ENCODE measurements at places on chromosomes 4 and X.

GRCh38 chrX:45712067-45712466 is 511.4 kb upstream of the DIPK2B start:
- no peak for DNase-seq

DNA sequence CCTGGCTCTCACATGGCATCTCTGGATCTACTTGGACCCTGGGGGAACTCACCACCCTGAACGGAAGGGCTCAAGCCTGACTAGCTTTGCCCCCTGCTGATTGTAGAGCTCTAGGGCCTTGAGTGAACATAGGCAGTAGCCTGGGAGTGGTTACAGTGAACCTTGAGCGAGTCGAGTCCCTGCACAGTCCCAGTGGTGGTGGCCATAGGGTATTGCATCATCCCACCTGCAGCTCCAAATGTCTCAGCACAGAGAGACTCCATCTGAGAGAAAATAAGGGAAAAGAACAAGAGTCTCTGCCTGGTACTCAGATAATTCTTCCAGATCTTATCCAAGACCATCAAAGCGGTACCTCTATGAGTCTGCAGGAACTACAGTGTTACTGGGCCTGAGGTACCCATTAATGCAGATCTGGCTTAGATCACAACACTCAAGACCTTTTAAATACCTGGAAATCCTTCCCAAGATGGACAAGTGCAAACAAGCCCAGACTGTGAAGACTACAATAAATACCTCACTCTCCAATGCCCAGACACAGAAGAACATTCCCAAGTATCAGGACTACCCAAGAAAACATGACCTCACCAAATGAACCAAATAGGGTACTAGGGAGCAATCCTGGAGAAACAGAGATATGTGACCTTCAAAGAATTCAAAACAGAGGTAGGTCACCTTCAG is 167.5 kb upstream of the TET2 start:
- no peak for DNase-seq

DNA sequence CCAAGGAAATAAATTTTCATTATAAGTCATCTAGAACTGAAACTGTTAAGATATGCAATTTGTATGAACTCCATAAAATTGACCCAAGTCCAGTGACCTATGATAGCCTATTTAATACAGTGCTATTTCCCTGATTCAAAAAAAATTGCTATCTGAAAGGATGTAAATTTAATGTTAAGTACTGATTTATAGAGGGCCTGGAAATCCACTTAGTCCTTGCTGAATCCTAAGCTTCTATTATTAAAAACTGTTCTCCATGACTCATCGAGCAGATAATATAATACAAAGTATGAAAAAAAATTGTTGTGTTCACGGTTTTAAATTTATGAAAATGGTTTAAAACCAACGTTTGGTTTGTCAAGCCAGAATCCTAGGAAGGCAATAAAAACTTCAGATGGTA is 704.8 kb upstream of the AADAT start:
- DNase-seq, result no peak

GRCh38 chr4:151807220-151807619 is 46.4 kb upstream of the GATB start:
- DNase-seq, result no peak

GRCh38 chr4:77593101-77593500 is 12.5 kb upstream of the CXCL13 start:
- DNase-seq, result no peak

GRCh38 chr4:143587703-143588102 is 74.2 kb downstream of the SMARCA5 start:
- no peak for DNase-seq

GRCh38 chrX:154373340-154374306 is 811 bp downstream of the FLNA start:
- no peak for DNase-seq

- no peak for DNase-seq
Observed at GRCh38 chrX:97854086-97854485, 970.4 kb downstream of the RPA4 start.

DNA sequence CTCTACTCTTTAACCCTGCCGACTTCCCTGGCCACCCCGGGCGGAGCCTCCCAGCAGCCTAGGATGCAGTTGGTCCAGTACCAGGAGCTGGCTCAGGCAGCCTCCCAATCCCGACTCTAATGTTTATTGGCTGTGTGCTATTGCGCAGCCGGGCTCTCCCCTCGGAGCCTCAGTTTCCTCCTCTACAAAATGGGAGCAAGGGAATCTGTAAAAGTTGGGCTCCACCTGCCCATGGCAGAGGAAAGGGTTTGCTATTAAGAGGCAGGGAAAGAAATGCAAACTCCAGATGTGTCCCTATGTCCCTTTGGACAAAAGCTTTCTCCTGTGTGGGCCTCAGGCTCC is 140.8 kb upstream of the PJA1 start:
- no peak for DNase-seq

- DNase-seq, result no peak
Observed at GRCh38 chr4:165364452-165365080, 14.2 kb upstream of the CPE start.

DNA sequence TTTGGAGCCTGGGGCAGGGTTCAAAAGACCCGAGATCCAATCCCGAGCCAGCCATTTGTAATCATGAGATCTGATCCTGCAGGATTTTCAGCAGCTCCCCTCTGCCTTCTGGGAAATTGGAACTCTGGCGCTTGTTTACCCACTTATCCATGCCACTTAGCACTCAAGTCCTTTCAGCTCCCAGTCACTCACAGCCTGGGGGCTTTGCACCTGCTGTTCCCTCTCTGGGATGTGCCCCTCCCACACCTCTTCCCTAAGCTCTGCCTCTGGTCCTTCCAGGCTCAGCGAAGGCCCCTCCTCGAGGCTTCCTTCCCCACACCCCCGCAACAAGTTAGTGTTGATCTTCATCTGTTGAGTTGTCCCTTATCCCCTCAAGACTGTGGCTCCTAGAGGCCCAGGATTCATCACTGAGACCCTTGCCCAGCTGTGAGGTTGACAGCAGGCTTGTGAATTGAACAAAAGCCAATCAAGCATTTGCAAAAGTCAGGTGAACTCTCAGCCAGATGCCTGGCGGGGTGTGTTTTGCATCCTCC is 99.1 kb upstream of the AFAP1 start:
- no peak for DNase-seq

- no peak for DNase-seq
Observed at GRCh38 chrX:101357166-101357795, 8.7 kb upstream of the TIMM8A start.
